Activated naive CD8-positive, alpha-beta T cell treated with anti-CD3 and anti-CD28 coated beads, Interleukin-2, amount 50 U/mL, for 16 hours (primary cell): ENCODE measurements at places on chromosomes 5 and 9.
A peak's percentile ranks its signal among the peaks of the same experiment; 100 is the strongest.

DNA sequence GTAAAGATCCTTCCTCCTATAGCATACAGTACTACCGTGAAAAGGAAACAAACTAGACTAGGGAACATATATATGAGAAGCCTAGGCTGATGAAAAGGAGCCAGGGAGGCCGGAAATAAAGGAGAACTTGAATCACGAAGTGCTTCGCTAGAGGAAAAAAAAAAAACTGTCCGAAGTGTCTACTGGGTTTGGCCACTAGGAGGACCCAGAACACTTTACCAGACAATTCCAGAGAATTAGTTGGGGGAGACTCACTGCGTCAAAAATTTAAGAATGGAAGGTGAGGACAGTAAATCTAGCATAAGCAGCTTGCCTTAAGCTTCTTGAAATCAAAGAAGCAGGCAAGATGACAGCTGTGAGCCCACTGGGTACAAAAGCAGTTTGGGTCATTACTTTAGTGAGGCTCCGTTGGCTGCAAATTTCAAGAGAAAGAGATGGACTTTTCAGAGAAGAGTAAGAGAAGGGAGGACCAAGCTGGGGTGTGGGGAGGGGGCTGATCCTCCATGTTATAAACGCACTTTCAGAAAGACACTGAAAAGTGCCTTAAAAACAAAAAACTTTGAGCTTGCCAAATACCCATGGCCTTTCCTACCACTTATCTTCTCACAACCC, 47.4 kb downstream of the P4HA2 start:
- no peak for DNase-seq

DNA sequence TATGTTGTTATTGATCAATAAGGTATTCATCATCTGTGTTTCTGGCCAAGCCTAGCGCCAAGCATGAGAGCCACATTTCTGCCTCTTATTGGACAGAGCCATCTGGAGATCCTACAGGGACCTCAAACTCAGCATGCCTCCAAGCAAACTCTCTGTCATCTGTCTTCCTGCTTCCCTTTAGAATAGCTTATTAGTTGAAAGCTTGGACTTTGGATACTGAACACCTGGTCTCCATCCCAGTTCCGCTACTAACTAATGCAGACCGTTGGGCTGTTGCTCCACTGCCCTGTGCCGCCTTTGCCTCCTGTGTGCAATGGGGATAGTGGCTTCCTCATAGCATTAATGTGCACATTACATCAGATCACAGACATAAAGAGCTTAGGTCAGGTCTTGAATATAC, 65.5 kb downstream of the MAP1B start:
- DNase-seq: no peak

- DNase-seq: no peak
Measured at GRCh38 chr9:37761511-37761910, 7.9 kb downstream of the TRMT10B start.

DNA sequence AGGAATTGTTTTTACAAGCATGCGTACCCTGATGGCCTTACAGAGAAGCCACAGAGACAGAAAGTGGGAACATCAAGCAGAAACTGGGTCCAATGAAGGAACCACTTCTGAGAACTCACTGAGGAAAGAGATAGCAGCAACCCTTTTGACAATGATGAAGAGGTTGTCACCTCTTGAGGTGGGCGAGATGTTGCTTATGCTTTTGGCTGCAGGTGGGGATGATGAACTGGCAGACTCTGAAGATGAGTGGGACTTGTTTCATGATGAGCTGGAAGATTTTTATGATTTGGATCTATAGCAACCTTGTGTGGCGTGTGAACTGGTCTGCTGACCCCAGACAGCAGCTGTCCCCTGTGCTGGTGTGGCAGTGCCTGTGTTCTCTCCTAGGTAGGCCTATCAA, 50.9 kb downstream of the ZNF510 start:
- no peak for DNase-seq

- DNase-seq: no peak
Measured at GRCh38 chr9:96423985-96424336, 5.8 kb upstream of the ZNF367 start.

DNA sequence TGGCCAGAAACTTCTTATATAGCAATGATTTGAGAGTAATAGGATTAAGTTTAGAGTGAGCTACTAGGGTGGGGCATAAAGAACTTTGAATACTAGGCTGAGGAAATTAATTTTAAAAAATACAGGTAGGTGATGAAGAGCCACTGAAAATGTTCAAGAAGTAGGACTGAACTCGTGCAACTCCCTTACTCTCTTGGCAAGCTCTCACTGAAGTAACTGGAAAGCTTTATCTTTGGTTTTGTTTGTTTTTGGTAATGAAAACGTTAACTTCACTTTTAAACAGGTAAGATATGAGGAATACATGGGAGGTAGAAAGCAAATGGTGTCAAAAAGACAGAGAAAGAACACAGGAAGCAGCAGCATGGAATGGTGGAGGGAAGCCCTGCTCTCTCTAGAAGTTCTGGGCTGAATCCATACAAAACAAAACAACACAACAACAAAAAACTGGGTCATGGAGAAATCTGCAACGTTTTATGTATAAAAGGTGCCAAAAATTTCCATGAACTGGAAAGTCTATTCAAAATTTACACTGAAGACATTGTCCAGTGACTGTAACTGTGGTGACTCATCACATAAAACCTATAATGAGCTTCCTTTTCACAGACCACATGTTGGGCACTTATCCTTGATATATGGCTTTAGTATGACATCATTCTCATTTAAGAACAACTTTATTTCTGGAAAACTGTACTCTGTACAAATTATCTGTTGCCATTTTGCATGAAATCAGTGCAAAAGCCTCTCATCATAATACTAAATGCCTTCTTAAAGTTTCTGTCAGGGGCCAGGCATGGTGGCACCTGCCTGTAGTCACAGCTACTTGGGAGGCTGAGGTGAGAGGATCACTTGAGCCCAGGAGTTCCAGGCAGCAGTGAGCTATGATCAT, 91.2 kb upstream of the CHD1 start:
- DNase-seq: no peak

GRCh38 chr9:93827545-93828330, 127.4 kb downstream of the BARX1 start:
- peak; percentile 7 for DNase-seq

DNA sequence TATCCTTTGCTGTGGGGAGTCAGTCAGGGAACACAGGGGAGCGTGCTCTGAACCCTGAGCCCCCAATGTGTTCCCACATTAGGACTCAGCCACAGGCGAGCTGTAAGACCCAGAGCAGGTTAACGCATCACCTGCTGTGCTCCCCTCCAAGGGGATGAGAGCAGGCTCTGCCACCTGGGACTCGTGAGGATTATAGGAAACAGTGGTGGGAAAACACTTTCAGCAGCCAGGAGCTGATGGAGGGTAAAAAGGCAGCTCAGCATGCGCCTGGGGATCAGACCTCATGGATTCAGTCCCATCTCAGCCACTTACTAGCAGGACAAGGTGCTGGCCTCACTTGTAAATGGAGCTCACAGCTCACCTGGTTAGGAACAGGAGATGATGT, 9.2 kb downstream of the JADE2 start:
- no peak for DNase-seq

DNA sequence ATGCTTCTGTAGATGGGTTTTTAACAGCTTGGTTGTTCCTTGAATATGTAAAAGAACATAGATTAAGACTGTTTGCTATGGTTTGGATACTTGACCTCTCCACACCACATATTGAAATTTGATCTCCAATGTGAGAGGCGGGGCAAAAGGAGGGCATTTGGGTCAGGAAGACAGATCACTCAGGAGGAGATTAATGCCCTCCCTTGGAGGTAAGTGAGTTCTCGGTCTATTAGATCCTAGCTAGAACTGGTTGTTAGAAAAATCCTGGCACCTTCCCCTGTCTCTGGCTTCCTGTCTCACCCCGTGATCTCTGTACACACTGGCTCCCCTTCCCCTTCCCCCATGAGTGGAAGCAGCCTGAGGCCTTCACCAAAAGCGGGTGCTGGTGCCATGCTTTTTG, 281.1 kb upstream of the ANKRD55 start:
- DNase-seq: no peak

GRCh38 chr5:62287237-62287636, 18.8 kb upstream of the KIF2A start:
- DNase-seq: no peak

DNA sequence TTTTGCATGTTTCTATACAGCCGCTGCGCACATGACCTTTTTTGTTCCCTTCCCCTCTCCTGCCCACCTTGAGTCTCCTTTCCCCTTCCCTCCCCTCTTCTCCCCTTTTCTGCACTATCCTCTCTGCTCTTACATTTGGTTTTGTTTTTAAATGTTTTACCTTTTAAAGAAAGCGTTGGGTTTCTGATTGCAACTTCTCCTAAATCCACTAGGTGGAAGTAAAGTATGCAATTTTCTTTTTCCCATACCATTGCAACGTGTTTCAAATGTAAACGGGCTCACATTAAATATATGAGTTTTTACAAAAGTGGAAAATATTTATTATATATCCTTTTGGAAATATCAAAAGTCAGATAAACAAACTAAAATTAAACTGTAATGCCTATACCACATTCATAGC, 500.9 kb downstream of the DIRAS2 start:
- DNase-seq: no peak
